ENCODE measurements at places on chromosomes 7 and 10.

DNA sequence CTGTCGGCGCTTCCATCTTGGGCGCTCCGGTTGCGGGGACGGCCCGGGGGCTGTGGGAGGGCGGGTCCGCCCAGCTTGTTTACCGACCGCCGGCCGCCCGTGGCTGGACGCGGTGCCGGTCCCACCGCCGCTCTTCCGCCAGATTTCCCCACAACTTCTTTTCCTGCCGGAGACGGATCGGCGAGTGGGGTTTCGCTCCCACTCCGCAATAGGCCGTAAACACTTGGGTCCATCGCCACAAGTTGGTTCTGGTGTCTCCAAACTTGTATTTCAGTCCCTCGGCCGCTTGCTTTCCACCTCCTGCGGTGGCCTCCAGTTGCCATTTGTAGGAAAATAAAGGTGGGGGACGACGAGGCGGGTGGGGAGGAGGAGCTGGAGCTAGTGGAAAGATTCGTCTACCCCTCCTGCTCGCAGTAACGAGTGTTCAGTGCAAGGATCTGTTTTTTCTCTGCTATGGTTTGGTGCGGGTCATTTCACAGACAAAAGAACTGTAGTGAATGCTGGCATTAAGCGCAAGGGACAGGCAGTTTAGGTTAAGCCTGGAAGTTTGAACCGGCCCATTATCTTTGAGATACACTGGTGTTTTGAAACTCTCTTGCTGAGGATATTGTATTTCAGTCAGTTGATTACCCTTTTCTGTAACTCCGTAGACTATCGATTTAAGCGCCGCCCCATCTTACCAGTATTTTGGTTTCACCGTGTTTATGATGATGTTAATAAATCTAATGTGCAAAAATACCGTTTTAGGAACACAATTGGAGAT is 24.3 kb upstream of the ZRANB1 start:
- DNase-seq, result peak; percentile 76

- DNase-seq, result no peak
These were observed 473.2 kb downstream of the REEP3 start for GRCh38 chr10:63994371-63994770.

DNA sequence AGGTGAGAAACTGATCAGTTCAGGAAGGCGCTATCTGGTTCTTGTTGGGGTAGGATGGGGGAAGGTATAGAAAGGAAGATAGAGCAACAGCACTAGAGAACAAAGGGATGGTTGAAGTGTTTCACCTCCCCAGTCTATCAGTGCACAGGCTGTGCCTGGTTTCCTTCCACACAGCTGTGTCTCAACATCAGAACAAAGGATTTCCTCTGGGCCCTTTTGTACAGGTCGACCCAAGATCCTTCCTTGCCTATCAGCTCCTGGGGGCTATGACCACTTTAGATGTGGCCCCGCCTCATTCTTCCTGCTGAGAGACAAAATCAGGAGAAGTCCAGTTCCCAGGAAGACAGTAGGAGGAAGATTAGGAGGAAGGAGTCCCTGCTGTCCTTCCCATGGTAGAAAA is 65.6 kb downstream of the NAMPT start:
- peak; percentile 35 for DNase-seq

DNA sequence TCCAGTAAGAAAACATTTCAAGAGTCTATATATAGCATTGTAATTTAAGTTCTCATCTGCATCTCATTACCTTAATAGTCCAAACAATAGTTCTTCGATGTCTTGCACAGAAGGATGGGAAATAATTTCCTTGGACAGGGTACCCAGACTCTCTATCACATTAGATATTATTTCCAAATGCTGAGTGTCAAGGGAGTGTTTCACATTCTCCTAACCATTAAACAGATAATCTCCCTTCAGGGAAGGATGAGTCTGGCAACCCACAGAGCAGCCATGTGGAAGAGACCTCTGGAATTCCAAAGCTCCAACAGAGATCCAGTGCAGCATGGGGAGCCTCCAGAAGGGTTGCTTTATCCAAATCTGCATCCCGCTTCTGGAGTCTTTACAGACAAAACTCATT is 89.6 kb downstream of the FZD1 start:
- DNase-seq, result no peak

- DNase-seq, result no peak
These were observed 40.7 kb upstream of the TOMM7 start for GRCh38 chr7:22863156-22863899.

DNA sequence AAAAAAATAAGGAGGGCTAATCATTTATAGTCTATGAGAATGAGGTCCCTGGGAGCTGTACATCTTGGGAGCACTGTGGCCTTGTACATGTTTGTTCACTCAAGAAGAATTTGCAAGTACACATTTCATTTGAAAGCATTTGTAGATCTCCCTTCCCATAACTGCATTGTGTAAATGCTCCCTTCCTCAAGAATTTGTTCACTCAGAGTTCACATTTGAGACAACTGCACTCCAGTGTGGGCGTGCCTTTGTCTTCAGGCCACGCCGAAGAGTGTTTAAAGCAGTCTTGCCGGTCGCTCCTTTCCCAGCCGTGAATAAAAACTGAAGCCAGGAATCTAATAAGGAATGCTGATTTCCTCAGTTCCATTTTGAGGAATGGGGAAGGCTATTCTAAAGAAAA is 291.1 kb upstream of the LYZL1 start:
- no peak for DNase-seq

DNA sequence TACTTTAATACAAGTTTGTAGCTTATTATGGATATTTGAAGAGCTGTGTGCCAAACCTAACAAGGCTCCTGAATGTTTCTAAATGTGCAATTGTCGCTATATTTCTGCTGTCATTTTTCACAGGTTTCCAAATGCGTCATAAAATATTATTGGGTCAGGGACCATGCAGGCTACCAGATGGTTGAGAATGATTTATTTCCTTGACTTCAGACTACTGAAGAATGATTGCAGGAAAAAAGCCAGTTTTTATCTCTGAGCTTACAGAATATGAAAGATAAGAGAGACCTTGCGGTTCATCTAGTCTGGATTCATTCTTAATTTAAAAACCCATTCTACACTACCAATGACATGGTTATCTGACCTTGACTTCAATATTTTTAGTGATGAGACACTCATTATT is 55.2 kb downstream of the TSPAN12 start:
- no peak for DNase-seq

DNA sequence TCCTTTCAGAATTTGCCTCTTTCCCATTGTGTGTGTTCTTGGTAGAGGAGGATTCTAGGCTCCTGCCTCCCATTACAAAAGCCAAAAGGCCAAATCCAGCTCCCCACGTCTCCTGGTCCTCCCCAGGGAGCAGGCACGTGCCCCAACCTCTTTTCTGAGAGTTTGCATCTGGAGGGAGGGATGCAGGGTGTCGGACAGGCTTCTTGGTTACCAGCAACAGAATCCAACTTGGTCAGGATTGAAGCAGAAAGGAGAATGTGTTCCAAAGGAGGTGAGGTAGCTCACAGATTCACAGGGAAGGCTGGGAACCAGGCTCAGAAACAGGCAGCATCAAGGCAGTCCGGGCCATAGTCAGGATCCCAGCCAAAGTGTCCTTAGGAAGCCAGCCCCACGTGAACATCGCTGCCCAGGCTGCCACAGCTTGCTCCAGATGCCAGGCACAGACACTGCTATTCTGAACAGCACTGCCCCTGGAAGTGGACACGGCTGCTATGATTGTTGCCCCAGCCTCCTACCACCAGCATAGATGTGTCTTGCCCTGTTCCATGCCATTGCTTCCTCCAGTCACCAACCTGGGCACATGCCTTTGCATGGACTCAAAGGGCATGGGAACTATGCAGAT is 264.2 kb upstream of the ZMIZ1 start:
- DNase-seq, result no peak

DNA sequence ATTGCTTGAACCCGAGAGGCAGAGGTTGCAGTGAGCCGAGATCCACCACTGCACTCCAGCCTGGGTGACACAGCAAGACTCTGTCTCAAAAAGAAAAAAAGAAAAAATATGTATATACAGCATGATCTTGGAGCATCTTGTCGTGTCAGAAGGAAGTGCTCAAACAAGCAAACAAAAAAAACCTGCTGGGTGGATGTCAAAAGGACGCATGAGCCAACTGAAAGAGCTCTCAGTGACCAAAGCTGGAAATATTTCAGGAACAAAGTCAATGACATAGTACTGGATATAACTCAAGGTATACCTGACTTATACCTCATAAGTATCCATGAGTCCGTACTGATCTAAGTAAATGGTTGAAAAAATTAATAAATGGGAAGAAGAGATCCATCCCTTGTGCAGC is 94.6 kb upstream of the ANLN start:
- DNase-seq, result no peak

GRCh38 chr10:34758447-34758996 is 56.6 kb downstream of the PARD3 start:
- DNase-seq, result no peak

DNA sequence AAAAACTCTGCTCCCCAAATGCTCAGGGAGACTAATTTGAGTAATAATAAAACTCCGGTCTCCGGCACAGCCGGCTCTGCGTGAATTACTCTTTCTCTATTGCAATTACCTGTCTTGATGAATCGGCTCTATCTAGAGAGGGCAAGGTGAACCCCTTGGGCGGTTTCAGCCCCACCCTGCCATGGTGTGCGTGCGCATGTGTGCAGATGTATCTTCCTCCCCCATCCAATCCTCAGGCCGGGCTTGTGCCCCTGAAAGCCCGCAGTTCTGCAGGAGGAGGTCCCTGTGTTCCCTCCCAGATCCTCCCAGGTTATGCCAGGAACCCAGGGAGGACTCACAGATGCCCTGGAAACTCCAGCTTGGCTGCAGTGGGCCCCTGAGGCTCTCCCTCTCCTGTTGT is 48.3 kb upstream of the MYL10 start:
- DNase-seq, result no peak

- no peak for DNase-seq
These were observed 26.0 kb downstream of the BNIP3 start for GRCh38 chr10:131955591-131956340.

- DNase-seq, result no peak
These were observed 78.7 kb downstream of the GATA3 start for GRCh38 chr10:8133146-8133545.

DNA sequence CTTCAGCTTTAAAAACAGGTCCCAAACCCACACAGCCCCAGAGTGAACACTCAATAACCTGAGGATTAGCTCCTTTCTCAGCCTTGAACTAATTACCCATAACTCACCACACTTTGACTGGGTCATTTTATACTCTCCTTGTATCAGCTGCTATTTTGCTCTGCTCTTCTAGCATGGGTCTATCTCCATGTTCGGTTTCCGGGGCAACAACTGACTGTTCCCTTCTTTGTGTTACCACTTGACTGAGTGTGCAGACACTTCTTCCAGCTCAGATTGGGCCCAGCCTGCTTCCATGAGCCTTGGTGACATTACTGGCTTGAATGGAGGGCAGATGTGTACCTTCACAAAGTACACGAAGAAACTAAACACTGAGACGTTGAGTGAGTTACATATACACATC is 31.5 kb upstream of the PRPS1L1 start:
- no peak for DNase-seq

DNA sequence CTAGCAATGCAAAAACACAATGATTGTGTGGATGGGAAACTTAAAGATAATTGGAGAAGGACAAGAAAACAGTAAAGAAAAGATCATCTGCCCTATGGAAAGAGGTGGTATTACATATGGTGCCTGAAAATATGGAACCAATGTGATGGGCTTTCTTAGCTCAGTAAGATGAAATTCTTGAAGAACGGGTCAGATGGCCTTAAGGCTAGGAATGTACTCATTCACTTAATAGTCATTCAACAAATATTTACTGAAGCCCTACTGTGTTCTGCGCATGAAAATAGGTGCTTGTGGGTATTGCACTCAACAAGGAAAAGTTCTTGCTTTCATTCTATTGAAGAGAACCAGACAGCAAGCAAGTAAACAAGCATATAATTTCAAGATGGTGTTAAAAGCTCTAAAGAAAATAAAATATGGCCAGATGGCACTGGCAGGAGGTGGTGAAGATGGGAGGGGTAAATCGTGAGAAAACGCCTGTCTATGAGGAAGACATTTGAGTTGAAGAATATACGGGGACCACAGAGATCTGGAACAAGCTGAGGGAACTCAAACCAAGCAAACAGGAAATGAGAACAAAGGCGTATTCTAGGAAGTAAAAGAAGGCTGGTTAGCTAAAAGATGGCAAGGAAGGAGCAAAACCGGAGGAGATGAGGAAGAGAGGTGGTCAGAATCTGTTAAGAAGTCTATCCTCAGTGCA is 179.7 kb downstream of the ANK3 start:
- no peak for DNase-seq

All from adrenal gland (tissue), 19 donors.